CD4-positive, alpha-beta T cell treated with Interleukin-1 beta for 1 hour (primary cell): ENCODE measurements at places on chromosomes 4 and X.

DNA sequence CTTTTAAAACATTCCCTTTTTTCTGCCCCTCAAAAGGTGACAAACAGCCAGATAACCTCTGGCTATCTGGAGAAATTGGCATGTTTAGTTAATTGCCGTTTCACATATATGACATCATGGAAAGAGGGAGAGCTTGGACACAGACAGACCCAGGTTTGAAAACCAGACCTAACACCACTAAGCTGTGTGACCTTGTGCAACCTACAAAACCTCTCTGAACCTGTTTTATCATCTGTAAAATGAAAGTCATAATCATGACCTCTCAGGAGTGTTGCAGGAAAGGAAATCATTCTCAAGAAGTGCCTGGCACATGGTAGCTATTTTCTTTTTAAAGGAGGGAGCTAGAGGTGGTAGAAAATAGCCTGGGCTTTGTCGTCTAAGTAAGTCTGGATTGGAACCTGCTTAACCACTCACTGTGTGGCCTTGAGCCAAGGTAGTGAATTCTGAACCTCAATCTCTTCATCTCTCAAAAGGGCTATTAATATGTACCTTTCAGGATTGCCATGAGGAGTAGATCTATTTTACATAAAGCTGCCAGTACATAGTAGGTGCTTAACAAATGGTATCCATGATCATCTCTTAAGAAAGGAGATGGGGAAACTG lies 363.5 kb downstream of the BCOR start:
- DNase-seq, result no peak

DNA sequence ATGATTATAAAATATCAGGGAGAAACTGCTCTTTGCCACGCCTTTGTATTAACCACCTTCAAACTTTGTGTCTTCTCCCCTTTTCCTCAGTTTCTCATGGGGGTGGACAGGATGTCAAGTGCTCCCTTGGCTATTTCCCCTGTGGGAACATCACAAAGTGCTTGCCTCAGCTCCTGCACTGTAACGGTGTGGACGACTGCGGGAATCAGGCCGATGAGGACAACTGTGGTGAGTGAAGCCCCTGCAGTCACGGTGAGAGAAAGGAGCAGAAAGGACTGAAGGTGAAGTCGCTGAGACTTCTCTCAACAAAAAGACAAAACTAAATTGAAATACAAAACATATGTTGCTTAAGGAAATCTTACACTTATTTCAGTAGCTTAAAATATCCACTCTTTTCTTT lies 50.9 kb downstream of the RXFP1 start:
- no peak for DNase-seq

DNA sequence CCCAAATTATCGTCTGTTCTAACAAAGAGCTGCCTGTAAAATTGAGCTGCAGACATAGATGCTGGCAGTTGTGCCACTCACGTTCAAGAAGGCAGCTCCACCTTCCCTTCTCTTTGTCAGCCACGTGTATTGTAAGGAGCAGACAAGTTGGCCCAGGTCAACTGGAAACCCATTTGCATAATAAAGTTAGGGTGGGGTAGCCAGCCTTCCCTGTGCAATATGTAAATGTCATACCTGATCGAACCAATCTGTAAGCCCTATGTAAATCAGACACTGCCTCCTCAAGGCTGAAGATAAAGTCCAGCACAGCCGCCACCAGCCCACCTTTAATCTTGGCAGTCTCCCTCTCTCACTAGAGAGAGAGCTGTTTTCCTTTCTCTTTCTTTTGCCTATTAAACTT lies 117.2 kb downstream of the TMEM144 start:
- no peak for DNase-seq

DNA sequence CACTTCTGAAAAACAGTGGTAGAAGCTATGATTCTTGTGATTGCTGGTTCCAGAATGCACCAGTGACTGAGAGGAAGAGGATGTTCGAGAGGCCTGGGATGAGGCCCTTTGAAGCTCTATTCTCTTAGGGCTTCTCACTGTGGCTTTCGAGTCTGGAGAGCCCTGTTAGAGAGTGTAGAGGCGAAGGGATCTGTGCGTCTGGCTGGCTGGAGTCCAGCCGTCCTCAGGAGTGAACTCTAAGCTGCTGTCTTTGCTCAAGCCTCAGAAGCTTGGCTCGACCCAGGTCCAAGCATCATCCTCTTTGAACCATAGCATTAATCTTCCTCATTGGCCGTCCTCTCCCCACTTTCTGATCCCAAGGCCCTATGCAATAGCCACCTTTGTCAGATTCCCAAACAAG lies 51.6 kb downstream of the ELF4 start:
- no peak for DNase-seq

DNA sequence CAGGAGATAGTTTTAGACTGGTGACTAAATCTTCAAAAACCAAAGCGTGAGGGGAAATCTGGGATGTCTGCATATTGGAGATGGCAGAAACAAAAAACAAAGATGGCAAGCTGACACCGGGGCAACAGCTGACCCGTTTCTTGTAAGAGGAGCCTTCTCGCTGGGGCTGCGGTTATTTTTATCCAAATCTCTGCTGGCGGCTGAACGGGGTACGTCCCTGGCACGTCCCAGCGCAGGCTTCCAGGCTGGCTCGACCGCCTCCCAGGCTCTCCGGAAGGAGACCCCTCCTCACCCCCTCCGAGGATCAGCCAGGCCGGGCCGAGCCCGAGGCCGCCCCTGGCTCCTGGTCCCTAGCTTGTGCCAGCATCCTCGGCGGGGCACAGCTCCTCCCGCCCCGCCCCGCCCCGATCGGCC lies 403 bp downstream of the SGCB start:
- DNase-seq, result no peak

- DNase-seq, result no peak
These were observed 16.9 kb downstream of the CPLX1 start for GRCh38 chr4:808860-809570.

DNA sequence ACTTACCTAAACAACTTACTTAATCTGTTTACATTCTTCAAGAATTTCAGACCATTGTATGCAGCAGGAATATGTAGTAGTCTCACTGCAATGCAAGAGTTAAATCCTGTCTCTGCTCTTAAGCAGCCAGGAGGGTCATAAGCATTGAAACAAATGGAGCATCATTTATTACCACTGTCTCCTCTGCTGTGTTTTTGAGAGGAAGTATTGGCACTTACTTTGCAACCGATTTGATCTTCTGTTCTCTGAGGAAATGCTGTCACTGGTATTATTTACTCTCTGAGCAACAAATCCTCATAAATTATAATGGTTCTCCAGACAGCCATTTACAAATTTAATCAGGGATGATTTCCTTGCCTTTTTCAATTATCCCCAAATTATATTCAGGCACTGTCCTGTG lies 1367.1 kb downstream of the STIM2 start:
- DNase-seq, result no peak

DNA sequence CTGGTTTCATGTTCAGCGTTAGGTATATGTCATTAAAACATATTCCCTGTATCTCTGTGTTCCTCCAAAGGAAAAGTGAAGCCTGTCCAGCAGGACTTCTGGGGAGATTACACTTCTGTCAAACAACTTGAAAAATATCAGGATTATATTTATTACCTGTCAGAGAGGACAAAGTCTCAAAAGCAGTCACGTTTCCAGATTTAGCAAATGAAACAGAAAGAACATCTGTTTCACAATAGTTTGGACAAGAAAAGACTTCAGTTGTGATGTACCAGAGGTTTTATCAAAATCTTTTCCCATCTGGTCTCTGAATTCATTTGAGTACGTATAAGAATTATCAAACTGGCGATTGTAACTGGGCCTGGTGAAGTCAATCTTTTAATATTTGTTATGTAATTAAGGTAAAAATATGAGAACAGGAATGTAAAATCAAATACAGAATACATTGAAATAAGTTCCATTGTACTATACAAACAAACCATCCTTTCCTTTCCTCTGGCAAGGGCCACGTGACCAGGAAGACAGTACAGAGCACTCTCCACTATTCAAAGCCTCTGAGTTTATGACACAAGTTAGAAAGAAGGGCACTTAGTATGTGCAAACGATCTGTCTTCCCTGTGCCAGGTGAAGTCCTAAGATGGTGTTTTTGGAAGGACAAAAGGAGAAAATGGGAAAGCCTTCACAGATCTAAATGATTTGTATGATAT lies 3.2 kb downstream of the CASP3 start:
- DNase-seq, result no peak
